Anterior cingulate cortex (tissue), 58 donors: ENCODE measurements at places on chromosomes 3 and 15.

DNA sequence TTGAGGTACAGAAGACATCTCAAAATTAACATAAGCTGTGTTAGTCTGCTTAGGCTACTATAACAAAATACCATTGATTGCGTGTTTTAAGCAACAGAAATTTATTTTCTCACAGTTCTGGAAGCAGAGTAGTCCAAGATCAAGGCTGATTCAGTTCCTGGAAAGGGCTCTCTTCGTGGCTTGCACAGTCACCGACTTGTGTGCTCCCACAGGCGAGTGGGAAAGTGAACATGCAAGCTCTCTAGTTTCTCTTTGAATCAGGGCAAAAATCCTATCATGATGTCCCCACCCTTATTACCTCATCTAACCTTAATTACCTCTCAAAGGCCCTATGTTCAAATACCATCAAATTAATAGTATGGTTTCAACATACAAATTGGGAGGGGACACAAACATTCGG is 505.9 kb downstream of the ZIC1 start:
- DNase-seq, result no peak

- no peak for DNase-seq
These were observed 191.9 kb upstream of the IL12A start for GRCh38 chr3:159796744-159797143.

GRCh38 chr3:188194332-188194731 is 40.4 kb downstream of the LPP start:
- no peak for DNase-seq

- DNase-seq, result no peak
These were observed 115.7 kb upstream of the TSPAN3 start for GRCh38 chr15:77186594-77187011.

DNA sequence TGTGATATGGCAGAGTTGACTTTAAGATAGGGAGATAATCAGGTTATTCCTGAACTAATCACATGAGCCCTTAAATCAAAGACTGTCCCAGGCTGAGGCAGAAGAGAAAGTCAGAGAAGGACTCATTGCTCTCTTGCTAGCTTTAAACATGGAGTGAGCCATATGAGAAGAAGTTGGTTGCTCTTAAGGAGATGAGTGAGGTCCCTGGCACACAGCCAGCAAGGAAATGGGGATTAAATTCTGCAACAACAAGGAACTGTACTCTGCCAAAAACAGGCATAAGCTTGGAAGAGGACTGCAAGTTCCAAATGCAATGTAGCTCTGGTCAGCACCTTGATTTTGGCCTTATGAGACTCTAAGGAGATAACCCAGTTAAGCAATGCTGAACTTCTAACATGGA is 457.0 kb downstream of the PLOD2 start:
- no peak for DNase-seq

- DNase-seq, result no peak
These were observed 25.6 kb downstream of the PSTPIP1 start for GRCh38 chr15:77020348-77021087.

DNA sequence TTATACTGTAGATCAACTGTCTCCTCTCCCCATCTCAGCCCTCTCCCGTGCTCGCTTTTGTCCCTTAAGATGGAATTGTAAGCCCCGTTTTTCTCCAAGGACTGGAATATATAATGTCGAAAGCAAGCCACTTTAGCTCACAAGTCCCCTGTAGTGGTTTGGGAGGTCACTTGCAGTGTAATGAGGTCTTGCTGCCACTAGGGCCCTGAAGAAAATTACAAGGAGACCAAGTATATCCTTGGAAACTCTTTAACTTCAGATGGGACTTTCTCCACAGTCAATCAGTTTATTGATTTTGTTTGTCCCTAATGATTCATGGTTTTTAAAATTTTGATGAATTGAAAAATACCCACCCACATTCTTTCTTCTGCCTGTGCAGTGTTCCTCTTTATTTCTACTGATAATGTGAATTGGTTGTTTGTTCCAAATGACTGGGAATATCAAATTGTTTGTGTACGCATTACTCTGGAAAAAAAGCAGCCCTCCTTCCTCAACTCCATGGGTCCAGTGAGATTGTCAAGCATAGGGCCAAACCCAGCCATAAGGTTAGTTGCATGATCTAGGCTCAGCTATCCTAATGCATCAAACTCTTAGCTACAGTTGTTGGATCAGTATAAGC is 294.8 kb downstream of the MCTP2 start:
- DNase-seq, result no peak

- DNase-seq, result no peak
These were observed 97.8 kb upstream of the ROBO2 start for GRCh38 chr3:76942101-76942500.

DNA sequence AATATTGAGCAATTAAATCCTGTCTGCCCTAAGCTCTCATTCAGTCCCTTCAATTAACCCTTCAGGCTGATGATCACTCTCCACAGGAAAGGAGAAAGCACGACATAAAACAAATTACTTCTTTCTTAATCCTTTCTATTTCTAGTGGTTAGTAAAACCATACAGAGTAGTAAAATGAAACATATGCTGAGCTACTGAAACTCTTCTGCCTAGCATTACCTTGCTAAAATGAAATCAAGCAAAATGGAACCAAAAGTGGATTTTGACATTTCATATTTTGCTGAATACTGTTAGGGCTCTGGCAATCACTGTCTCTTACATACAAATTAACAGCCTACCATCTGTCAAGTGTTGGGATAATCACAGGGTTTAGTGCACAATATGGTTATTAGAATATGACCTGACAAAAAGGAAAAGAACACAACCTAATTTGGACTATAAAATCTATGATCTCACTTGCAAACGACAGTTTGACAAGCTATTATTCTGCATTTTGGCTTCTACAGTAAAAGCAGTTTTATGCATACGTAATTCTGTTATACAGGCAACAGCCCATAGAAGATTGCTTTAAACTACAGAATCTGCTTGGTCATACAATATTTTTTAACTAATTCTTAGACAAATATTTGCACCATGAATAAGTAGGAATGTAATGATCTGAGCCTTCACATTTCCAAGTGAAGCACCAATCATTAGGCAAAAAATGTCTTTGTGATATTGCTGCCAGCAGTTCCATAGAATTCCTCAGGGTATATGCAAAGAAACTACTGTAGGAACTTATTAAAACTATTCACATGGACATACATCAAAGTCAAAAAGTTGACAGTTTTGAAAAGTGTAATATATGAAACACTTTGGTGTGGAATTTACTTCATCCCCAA is 105.0 kb downstream of the FHIT start:
- DNase-seq, result no peak

DNA sequence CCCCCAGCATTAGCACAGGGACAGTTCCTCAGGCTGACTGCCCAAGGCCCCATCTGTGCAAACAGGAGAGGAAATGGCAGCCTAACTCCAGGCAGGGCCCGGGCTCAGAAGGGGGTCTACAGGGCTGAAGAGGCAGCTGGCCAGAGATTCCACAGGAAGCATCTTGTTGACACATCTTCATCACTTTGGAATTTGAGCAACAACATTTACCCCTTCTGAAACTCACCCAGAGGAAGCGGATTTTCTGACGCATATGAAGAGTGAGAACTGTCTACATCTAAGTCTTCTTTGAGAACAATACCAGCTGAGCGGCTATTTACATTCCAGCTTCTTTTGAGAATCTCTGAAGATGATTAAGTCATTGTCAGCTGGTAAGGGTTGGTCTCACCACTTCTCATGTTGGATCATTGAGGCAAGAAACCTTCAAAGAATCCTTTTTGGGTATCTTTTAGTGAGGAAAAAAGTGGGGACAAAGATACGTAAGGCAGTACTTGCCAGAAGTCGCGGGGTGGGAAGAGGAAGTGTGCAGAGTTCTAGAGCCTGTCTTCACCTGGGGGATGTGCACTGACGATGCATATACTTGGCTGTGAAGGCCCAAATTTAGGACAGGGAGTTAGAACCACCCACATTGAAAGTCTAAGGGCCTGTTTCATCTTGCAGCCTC is 25.4 kb upstream of the SRP14 start:
- DNase-seq, result no peak

- no peak for DNase-seq
These were observed 25.9 kb upstream of the AKAP13 start for GRCh38 chr15:85354461-85354860.

DNA sequence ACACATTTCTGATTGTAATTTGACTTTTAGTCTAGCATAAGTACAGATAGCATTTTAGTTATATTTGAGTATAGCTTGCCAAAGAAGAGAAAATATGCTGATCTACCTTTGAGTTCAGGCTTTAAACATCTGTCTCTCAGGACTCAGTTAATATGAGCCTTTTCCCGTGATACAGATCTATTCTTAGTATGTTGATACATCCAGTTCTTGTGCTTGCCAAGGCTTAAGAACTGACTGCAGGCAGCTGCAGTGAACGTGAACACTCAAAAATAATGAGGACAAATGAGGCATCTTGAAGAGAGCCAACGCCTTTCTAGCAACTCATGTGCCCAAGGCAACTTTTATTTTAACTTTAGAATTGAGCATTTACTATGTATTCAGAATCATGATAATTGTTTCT is 325.5 kb downstream of the SI start:
- no peak for DNase-seq

- DNase-seq, result no peak
These were observed 37.4 kb upstream of the DCP1A start for GRCh38 chr3:53384465-53385423.

DNA sequence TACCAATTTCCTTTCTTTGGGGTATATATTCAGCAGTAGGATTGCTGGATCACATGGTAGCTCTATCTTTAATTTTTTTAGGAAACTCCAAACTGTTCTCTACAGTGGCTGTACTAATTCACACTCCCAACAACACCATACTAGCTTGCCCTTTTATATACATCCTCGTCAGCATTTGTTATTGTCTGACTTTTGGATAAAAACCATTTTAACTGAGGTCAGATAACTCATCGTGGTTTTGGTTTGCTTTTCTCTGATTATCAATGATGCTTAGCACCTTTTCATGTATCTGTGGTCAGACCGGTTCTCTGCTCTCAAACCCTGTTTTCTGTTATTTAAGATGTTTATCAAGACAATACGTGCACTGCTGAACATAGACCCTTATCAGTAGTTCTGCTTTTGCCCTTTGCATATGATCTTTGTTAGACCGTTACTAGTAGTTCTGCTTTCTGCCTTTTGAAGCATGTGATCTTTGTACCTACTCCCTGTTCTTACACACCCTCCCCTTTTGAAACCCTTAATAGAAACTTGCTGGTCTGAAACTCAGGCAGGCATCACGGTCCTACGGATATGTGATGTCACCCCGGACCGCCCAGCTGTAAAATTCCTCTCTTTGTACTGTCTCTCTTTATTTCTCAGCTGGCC is 474.3 kb downstream of the RSL24D1 start:
- DNase-seq, result no peak

DNA sequence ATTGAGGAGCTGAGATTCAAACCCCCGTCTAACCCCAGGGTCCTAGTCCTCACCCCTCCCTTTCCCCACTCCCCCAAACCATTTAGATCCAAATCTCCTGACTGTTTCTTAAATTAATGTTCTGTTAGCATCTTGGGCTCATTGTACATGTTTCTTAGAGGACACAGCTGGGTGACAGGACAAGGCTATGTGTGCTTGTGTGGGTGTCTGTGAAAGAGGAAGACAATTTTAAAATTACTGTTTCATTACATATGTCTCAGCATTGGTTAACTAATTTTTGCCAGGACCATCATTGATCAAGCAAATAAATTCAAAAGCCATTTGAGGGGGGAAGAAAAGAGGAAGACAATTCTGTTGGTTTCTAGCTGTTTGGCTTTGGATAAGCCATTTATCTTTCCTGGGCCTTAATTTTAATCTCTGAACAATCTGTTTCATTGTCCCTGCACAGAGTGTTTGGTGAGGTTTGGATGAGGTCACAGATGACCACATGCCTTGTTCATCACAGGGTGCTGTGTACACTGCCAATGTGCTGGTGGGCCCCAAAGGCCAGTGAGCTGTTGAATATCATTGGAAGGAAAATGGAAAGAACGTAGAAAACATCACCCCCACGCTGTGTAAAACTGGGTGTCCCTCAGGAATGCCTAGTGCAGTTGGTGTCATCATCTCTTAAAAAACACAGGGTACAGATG is 51.9 kb downstream of the RPLP1 start:
- DNase-seq, result no peak

GRCh38 chr15:69530991-69531664 is 78.5 kb downstream of the RPLP1 start:
- DNase-seq, result peak; percentile 58

GRCh38 chr3:65808407-65808806 is 230.3 kb downstream of the MAGI1 start:
- DNase-seq, result no peak

GRCh38 chr3:42902257-42902656 is 3.7 kb upstream of the ZNF662 start:
- no peak for DNase-seq

- DNase-seq, result no peak
These were observed 89.6 kb upstream of the AADACL2 start for GRCh38 chr3:151644020-151644620.

DNA sequence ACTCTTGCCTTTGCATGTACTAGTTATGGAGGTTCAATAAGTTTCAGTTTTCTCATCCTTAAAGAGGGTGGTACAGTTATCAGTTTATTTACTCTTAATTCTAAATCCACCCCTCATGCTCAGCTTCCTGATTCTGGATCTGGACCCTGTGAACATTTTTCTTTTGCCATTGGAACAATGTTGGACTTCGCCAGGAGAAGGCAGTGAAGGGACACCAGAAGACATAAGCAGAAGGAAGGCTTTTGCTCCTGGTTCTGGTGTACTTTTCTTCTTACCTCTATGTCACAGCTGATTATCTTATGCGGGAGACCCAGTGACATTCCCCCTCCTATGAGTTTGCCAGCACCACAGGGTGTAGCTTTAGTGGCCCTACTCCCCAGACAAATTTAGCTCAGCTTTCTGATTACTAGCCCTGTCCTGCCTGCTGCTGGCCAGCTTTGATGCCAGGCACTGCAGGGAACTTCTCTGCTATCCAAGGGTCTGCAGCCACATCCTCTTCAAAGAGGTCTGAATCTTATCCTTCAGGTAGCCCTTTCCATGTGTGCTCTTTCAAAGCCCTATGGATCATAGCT is 466.3 kb upstream of the EPHA3 start:
- DNase-seq, result no peak

GRCh38 chr3:113268311-113268710 is 57.0 kb downstream of the BOC start:
- no peak for DNase-seq

DNA sequence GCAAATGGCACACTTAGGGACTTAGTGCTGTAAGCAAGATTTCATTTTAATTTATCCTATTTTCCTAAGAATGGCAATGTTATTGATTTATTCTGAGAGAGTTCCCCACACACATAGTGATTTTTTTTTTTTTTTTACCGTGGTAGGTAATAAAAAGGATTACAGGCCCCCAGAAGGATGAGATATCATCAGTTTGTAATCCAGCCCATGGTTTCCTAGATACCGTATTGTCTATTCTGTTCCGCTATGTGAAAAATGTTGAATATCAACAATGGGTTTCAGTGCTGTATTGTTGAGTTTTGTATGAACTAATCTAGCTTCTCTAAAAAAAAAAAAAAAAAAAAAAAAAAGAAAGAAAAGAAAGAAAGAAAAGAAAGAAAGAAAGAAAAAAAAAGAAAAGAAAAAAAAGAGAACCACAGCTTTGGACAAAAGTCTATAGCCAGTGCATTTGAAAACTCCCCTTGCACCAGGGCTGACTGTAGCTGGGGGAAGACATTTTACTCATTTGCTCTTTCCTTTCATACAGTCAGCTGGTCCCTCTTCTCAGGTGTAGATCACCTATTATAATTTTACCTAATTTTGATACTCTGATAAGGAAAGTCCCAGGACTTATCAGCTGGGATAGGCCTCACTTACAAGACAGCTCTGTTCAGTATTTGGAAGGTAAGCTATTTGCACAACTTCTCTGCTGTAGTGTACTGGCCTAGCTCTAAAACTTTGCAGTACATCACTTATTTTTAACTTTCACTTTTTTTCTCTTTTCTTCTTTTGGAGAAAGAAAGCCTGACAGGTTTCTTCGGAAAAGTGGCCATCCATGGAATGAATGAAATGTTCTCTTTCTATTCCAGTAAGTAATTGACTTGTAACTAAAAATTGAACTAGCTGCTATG is 101.4 kb upstream of the SOX2 start:
- no peak for DNase-seq
